ENCODE measurements at places on chromosomes 5 and 9.

- no peak for DNase-seq
Observed at GRCh38 chr5:173138707-173139106, 5.6 kb upstream of the BNIP1 start.

DNA sequence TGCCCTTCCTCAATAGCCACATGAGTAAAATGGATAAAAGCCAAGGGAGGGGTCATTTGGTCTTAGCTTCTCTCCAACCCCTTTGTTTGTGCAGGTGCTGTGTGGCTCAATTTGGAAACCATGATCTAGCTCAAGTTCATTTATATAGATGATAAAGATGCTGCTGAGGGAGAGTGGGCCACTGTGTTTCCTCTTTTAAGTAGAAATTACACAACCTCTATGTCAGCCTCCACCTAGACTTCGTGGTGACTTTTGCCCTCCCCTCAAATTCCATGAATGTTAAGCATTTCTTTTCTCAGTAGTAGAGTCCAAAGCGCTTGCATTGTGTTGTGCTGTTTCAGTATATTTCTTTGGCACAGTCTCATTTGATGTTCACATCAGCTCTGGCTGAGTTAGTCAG is 241.4 kb downstream of the ARHGAP26 start:
- DNase-seq = no peak

DNA sequence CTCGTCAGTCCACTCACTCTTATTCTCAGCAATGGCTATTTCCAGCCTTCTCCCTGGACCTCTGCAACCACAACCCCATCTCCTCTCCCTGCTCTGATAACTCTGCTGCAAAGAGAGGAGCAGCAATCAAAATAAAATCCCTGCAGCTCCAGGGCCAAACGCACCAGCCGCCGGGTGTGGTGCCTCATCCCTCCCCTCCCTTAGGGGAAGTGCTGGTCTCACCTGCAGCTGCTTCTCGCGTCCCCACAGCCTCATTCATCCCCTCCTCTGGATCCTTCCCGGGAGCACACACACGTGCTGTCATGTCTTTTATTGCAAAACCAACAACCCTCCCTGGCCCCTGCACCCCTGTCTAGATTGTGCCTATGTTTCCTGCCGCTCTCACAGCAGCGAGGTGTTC is 77.8 kb downstream of the TENT4A start:
- DNase-seq = no peak

- no peak for DNase-seq
Observed at GRCh38 chr9:131915181-131915580, 164.5 kb downstream of the MED27 start.

DNA sequence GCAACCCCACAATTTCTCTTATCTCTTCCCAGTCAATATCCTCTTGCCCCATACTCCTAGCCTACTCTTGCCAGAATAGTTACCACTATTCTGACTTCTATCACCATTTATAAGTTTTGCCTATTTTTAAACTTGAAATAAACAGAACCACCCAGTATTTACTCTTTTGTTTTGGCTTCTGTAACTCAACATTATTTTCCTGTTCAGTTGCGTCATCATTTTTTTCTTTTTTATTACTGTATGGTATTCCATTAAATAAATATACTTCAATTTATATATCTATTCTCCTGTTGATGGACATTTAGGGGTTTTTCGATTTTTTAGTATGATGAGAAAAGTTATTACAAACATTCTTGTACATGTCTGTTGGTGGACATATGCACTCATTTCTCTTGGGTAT is 62.6 kb upstream of the ERBIN start:
- no peak for DNase-seq

DNA sequence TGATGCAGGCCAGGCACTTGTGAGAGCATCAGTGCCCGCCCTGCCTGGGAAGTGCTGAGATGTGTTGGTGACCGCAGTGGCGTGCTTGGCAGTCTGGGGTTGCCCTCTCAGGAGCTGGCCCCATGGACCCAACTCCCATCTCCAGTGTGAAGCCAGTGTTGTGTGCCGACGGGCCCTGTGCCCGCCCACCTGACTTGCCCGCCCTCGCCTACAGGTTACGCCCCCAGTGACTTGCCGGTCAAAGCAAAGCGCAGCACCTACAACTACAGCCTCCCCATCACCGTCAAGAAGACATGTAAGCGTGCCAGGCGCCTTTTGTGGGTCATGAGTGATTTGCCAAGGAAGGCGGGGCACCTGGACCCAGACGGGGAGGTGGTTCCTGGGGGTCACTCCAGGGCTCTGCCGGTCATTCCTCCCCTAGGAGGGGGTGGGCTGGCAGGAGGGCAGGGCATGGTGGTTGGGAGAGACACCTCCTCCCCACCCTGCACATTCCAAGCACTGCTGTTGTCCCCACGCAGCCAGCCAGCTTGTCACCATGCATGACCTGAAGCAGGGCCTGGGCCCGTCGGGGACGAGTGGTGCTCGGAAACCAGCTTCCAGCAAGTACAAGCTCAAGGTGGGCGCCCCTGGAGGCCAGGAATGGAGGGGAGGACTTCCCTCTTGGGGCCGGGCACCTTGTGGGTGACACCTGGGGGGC is 7.4 kb upstream of the CEL start:
- no peak for DNase-seq

DNA sequence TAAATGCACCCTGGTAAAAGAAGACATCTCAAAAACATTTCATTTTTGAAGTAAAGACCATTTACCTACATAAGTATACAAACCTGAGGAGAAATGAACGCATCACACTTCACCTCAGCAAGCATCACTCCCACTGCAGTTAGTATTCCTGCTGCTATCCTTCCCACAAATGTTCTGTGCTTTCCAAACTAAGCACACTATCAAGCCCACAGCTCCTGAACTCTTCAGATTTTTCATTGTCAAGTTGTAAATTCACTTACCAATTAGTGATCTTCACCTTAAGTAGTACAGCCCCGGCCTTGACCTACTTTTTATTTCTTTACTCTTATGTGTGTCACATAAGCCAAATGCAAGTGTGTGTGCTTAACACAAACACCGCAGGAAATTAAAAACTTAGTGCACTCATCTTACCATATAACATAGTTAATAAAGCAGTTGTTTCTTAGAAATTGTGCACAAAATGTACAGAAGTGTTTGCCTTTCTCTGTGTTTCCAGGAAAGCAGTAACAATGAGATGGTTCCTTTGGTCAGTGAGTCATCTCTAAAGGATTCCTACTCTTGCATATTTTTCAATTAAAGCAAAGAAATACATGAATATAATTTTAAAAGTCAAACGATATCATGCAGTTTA is 169.4 kb downstream of the APBA1 start:
- DNase-seq = no peak

- DNase-seq = no peak
Observed at GRCh38 chr9:27162045-27162444, 53.0 kb downstream of the TEK start.

DNA sequence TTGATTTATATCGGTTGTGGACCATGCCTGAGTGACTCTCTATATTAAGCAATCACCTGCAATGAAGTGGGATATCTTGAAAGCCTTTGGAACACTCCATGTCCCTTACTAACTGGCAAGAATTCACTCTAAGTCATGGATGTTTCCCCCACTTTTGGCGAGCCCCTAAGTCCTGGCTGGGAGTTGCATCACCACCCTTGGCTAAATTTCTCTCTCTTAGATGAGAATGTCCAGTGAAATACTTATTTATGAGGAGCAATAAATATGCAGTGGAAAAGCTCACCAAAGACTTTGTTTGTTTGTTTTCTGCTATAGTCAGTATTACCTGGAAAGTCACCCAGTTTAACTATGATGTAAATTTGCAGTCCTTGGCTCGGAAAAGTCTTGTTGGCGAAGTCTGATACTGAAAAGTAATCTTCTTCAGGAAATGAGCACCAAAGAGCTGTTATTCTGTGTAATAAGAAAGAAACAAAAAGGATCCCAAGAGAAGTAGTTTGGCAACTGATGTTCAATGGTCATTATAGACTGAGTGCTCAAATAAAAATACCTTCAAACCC is 333.8 kb downstream of the DMRT2 start:
- no peak for DNase-seq

GRCh38 chr9:81344366-81344765 is 345.0 kb downstream of the TLE1 start:
- DNase-seq = peak; percentile 5

All from ELF-1 (cell line).